Activated T-helper 1 cell treated with Interleukin-2 at 50 U/mL for 16 hours (primary cell): ENCODE measurements at places on chromosomes 5 and 9.

- DNase-seq = no peak
Observed at GRCh38 chr5:59051951-59052350, 469.1 kb downstream of the RAB3C start.

- DNase-seq = no peak
Observed at GRCh38 chr9:116276651-116277121, 123.1 kb downstream of the PAPPA start.

DNA sequence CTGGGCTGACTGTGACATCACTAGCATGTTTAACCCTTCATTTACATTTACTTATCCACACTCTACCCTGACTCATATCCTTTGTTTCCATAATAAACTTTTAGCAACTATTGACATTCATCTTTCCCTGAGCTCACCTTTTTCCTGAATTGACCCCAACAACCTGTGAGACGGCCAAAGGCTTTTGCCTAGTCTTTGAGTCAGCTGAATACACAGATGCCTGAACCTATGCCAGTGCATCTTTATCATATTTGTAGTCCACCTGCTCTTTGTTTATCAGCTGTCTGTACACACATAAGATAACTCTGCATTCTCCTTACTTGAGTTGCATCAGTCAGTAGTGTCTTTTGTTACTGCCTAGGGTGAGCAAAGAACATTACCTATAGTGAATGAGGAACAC is 128.5 kb upstream of the HMHB1 start:
- no peak for DNase-seq

DNA sequence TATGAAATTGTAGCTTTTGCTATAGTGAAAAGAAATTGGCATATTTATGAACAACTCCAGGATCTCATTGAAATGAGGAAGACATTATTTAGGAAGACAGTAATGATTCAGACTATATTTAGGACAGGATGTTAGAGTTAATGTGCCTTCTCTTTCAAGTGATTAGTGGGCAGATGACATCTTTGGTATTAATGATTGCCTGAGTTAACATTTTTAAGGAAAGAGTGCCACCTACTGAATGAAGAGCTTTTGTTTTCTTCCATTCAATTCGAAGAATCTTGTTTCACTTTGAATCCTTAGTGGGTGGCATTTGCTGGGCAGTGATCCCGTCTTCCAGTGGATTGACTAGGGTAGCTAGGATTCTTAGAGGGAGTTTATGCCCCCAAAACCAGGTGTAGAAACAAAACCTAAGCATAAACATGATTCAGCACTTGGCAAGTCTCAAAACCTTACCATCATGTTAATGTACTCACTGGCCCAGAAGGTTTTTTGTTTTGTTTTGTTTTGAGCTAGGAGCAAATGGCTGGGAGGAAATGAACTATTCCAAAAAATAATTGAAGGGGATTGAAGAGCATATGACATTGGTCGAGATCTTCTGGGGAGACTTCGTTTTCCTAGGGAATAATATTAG is 23.2 kb downstream of the MAP3K1 start:
- DNase-seq = no peak

DNA sequence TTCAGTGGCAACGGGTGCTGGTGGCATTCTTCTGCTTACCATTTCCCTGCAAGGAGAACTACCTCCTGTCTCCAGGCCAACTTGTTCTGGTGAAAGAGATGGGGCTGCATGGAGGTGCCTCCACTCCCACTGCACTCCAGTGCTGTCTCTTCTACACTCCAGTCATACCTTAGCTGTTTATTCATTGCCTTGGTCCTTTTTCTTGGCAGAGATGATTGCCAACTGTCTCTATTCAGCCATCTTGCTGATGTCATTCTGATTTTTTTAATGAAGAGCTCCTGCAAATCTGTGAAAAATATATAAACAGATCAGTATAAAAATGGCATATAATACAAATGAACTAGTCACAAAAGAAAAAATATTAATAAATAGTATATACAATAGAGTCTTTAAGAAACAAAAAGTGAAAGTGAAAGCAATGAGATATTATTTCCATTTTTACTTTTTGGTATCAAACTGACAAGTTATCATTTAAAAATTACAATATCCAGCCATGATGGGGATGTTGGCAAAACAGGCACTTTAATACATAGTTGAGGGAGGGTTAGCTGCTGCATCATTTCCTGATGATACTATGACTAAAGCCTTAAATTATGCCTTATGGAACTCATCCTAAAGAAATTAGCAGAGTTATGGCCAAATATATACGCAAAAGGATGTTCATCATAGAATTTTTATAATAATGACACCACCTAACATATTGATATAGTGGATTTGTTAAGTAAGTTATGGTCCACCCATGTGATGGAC is 109.4 kb downstream of the CARTPT start:
- no peak for DNase-seq

DNA sequence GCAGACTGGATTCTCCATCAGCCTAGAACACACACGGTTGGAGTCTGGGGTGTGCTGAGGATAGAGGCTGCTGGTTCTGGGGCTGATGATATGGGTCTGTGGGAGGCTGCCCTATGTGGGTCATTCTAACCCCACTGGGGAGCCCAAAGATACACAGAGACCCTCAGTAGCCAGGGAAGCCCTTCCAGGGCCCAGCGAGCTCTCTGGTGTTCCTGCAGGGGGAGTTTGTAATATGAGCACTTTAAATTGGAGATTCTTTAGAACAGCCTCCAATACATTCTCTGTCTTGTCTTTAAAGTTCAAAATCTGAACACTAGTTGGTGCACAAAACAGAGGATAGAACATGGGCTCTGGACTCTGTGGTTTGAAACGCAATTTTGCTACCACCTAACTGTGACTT is 2.4 kb downstream of the ACTL7A start:
- DNase-seq = no peak

- DNase-seq = no peak
Observed at GRCh38 chr9:84856181-84856632, 186.7 kb downstream of the NTRK2 start.

- no peak for DNase-seq
Observed at GRCh38 chr5:176180781-176181180, 57.4 kb upstream of the SIMC1 start.

DNA sequence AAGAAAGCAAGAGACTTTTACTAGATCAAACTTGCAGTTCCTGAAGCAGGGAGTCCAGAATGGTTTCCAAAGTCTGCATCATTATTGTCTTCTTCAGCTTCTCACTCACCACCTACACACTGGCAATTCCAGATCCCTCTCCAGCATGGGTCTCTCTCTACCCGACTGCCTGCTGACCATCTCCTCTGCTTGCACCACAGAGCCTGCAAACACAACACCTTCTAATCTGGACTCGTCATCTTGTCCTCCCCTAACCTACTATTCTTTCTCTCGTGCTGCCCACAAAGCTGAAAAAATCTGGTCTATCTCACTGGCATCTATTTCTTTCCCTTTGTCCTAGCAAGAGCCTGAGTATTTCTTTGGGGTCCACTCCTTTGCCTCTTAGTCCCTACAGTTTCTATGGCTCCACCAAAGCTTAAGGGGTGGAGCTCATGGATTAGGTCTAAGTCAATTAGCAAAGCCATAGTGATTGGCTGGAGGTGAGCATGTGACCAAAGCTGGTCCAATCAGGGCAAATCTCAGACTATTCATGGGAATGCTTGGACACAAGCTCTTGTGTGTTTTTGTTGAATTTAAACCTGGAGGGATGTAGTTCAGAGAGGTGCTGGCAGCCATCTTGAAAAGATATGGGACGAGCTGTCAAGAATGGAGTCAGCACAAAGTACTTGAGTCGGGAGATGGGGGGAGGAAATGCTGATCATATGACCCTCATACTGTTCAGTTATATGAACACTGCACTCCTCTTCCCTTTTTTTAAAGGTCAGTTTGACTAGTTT is 63.5 kb downstream of the GALNT12 start:
- no peak for DNase-seq

DNA sequence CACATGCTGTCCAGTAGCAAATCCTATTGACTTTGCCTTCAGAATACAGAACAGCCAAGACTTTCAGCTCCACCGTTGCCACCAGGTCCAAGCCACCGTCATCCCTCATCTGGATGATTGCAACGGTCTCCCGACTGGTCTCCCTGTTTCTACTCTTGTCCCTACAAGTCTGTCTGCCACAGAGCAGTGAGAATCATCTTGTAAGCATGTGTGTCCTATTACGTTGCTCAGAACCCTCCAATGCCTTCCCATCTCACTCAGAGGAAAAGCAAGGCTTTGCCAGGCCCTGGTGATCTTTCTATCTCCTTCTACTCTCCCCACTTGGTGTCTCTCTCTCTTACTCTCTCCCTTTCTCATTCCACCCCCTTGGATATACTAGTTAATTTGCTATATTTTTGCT is 76.7 kb upstream of the GDNF start:
- DNase-seq = no peak

GRCh38 chr5:163478126-163478981 is 17.9 kb downstream of the HMMR start:
- no peak for DNase-seq

- no peak for DNase-seq
Observed at GRCh38 chr5:148176480-148176879, 8.1 kb downstream of the SPINK14 start.

DNA sequence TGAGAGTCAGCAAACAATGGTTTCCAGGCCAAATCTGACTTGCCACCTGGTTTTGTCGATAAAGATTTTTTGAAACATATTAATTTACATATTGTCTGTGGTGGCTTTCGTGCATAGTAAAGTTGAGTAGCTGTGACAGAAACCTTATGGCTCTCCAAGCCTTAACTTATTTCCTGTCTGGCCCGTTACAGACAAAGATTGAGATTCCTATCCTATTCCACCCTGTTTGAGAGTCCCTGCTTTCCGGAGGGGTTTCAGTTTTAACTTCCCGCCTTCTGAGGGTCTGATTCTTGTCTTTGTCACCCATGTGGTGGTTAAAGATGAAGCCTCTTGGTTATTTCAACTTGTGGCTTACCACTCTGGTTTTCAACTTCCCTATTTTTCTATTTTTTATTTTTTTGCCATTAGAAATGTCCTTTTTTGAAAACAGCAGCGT is 11.4 kb downstream of the OTULIN start:
- DNase-seq = no peak

DNA sequence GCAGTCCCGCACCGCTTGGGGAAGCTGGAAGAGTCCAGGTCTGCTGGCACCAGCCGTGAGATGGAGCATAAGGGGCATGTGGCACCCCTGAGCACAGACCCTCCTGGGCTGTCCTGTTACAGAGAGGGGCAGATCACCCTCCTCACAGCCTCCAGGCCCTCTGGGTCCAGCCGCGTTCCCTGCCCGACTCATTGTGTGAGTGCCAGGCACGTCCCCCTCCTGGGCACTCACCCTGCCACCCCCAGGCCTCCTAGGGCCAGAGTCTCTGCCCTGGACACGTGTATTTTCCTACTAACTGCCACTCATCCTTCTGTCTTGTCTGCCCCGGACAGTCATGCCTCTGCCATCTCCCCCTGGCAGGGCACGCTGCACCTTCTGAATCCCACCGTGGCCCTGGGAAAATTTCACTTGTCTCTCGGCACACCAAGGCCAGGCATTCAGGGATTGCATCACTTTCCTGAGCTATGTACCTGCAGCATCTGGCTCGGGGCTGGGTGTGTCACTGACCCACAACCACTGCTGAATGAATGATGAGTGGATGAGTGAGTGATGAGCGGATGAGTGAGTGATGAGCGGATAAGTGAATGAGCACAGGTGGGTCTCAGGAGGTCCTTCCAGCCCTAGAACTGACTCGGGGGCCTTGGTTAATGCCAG is 21.5 kb upstream of the FCN1 start:
- no peak for DNase-seq

GRCh38 chr5:95626701-95627100 is 6.8 kb downstream of the GPR150 start:
- DNase-seq = no peak

DNA sequence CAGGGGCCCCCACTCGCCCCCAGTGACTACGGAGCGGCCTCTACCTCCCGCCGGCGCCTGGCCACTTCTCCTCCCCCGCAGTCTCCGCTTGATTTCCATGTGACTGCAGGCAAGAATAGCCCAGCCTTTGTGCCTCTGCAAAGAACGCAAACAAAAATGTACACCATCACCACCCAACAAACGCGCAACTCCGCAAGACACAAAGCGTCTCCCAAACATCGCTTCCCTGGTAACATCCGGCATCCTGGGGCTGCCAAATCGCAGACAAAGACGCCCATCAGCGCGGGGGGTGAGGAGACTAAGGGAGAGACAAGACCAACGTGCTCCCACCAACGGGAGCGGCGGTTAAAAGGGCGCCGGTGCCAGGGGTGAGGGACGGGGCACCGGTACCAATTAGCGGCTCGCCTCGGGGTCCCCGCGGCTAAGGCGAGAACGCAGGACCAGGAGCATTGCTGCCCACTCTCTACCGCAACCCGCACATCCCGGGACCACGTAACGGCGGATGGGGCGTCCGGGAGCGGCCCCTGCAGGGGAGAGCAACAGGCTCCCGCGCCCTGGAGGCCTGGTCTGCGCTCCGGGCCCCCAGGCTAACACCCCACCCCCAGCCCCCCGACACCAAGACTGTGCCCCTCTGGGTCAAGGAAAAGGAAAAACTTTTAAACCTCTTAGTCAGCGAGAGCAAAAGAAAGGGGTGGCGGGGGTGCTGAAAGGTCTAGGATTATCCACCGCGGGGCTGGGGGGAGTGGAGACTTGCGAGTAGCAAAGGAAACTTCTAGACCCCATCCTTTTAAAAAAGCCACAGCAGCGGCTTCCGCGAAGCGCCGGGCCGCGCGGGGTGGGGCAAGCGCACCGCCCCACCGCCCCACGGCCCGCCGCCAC is 885 bp downstream of the MPDZ start:
- DNase-seq = no peak

DNA sequence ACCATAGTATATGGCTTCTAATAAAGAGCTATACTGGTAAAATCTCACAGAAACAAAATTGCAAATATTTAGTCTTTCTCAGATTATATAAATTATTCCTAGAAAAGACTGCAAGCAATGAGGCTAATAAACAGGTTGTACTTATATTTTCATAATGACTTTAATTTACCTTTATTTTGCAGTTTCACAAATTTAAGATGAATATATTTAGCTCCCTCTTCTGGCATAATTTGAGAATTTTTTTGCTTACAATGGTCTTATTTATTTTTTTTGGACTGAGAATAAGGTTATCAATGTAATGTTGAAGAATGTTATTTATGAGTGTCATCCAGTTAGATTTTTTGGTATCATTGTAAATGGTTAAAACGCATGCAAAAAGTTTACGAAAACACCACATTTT is 56.7 kb downstream of the PIK3R1 start:
- no peak for DNase-seq

DNA sequence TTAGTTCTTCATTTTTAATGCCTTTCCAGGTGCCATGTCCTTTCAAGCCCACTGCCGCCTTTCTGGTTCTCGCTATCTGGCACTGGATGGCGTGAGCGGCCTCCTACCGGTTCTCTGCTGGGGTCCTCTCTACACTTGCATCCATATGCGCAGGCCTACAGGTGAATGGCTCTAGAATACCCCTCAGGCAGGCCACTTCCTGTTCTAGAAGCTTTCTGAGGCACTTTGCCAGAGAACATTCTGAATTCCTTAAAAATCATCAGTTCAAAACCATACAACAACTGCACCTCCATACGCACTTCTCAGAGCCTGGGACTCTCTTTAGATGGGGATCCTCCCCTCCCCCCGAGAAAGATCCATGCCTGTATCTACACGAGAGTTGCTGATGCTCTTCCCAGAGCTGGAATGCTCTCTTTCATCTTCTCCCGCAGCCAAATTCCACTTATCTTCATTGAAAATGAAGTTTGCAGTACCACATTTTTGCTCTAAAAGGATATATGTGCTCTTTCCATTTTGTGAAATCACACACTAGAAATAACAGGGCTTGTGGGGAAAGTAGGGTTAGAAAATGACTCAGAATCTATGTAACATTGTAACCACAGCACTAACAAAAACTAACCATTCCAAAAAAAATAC is 1.4 kb upstream of the LHFPL2 start:
- no peak for DNase-seq

- no peak for DNase-seq
Observed at GRCh38 chr9:95762322-95762721, 113.2 kb upstream of the ERCC6L2 start.

- no peak for DNase-seq
Observed at GRCh38 chr5:159758189-159758588, 158.1 kb upstream of the ADRA1B start.
